HS-27A (cell line): ENCODE measurements at places on chromosomes 5 and 9.

DNA sequence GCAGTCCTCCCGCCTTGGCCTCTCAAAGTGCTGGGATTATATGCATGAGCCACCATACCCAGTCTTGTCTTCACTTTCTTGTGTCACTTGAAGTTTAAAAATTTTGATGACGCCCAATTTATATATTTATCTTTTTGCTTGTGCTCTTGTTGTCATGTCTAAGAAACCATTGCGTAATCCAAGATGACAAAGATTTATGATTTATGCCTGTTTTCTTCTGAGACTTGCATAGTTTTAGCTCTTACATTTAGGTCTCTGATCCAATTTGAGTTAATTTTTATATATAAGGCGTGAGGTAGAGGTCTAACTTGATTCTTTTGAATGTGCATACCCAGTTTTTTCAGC is 18.6 kb downstream of the ANKHD1 start:
- DNase-seq = no peak

DNA sequence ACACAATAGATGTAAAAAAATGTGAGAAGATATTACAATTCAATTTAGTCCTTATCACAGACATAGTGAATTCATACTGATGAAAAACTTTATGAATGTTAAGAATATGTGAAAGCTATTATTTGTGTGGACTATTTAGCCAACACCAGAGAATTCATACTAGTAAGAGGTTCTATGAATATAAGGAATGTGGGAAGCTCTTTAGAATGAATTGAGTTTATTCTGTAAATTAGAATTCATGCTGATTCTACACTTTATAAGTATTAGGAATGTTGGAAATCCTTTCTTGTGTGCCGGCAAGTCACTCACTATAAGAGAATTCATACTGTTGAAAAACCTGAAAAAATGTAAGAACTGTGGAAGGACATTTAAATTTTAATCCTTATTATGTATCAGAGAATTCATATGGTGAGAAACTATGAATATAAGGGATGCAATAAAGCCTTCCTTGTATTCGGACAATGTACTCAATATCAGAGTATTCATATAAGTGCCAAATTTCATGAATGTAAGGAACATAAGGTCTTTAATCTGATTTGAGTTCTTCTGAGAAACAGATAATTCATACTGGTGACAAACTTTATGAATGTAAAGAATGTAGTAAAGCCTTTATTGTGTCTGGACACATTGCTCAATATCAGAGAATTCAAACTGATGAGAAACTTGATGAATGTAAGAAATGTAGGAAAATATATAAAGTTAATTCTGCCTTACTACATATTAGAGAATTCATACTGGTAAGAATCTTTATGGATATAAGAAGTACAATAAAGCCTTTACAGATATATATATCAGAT is 21.6 kb upstream of the PCDHA1 start:
- DNase-seq = no peak

DNA sequence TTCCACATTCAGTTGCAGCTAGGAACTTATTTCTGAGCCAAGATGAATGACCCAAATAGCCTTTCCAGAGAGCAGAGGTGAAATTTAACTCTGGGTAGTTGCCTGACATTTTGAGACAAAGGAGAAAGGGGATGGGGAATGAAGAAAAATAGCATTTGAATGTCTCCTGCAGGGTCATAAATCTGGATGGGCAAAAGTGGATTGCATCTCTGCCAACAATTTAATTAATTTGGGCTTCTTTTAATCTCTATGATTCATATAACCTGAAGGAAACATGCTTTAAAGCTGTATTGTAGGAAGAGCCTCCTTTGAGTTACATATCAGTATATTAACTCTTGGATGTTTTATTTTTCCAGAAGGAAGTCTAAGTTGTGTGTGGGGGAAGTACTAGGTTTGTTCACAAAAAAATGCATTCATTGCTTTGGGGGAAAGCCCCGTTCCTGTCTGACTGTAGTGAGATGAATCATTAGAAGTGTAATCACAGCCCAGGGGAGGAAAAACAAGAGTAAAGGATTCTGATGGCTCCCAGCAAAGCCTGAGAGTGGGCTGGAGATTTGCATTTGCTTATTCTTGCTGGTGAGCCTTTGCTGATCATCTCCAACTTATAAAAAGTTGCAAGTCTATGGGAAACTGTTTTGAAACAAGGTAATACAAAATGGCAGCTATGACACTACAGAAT is 133.0 kb upstream of the IQGAP2 start:
- no peak for DNase-seq

DNA sequence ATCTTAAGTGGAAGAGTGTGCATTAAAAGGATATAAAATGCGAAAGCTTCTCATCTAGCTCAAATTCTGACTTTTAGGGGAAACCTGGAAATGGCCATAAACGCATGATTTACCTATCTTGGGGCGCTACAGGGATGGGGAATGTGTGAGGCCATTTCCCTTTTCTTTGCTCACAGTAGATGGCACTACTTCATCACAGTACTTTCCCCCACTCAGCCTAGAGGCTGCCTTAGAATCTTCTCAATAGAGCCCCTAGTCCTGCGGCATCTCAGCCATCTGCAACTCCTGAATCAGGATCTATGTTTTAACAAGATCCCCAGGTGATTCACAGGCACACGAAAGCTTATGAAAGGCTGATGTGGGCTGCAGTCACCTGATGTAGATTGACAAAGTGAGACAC is 110.8 kb downstream of the LHFPL2 start:
- no peak for DNase-seq

- DNase-seq = no peak
Measured at GRCh38 chr5:72599519-72600370, 92.5 kb upstream of the ZNF366 start.

DNA sequence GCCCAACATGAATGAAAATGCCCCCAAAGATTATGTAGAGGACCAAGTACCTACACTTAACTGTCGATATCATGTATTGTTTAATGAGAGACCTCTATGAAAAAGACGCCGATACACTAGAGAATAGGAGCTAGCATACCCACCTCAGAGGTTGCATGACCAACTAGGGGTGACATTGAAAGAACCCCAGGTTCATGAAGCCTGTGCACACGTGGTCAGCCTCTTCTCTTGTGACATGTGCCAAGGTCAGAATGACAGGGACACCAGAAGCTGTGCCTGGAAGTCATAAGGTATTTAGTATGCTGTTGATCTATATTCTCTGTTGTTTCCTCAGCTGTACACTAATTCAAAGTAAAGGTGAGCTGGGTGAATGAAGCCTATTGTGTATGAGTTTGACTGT is 1594.1 kb downstream of the EFNA5 start:
- DNase-seq = no peak

- DNase-seq = no peak
Measured at GRCh38 chr5:75460942-75461610, 50.4 kb downstream of the CERT1 start.

- no peak for DNase-seq
Measured at GRCh38 chr9:2320114-2320513, 301.5 kb upstream of the VLDLR start.

DNA sequence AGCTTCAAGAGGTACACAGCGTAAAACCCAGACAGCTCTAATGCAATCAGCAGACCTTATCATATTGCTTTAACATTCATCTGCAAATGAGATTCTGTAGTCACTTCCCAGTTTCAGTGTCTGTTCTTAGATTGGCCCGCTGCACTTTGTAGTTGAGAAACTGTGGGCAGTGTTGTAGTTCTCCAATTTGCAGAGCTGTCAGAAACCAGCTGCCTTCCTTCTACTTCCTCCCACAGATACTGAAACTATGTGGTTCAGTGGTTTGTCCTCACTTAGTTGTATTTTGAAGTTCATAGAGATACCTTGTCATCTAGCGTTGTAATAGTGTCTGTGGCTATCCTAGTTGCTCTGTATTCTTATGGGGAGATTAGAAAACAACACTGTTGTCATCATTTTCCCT is 39.6 kb upstream of the TRIM36 start:
- DNase-seq = no peak

DNA sequence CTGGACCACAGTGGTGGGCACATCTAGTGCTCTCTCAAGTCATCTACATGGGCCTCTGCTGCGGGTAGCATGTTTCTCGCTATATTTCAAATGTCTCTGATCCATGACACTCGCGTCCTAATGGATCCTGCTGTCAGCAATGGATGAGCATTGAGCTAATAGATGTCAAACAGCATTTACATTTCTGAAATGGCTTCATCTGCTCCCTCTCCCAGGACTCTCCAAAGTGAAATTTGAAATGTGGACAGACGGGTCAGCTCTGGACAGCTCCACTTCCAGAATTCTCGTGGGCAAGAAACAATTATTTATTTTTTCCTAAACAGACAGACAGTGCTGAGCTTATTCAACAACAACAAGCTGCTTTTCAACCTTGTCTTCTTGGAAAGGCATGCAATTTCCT is 58.1 kb downstream of the FSTL4 start:
- DNase-seq = no peak

GRCh38 chr9:93603011-93603410 is 26.6 kb downstream of the PHF2 start:
- DNase-seq = no peak

- no peak for DNase-seq
Measured at GRCh38 chr9:82745919-82746318, 317.0 kb downstream of the RASEF start.

DNA sequence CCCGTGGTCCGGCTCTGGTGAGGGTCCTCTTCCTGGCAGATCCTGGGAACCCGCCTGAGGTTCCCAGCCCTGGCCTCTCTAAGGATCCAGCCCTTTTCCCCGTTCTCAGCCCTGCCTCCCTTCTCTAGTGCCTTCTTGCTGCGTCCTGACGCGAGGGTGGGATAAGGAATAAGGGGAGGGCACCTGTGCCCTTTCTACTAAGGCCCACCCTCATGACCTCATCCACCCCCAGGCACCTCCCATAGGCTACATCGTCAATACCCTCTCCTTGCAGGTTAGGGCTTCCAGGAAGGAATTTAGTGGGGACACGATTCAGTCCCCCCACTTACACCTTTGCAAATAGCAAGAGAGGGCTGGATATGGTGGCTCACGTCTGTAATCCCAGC is 10.7 kb upstream of the DIPK1B start:
- no peak for DNase-seq

- no peak for DNase-seq
Measured at GRCh38 chr5:167864801-167865200, 426.6 kb upstream of the WWC1 start.

DNA sequence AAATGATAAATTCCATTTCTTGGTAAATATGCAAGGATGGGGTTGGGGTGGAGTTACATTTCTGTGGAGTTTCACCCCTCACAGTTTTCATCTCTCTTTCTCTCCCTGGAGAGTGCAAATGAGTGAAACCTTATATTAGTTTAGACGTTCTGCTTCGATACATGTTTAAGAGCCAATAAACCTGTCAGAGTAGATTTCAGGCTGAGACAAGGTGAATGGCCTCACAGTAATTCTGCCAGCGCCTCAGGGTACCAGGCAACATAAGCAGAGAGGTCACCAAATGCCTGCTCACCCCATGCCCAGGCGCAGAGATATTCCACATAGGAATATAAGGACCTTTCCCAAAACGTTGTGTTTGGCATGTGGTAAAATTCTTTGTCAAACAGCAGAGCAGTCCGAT is 154.9 kb upstream of the VLDLR start:
- no peak for DNase-seq

GRCh38 chr5:139407517-139407916 is 3.6 kb upstream of the SPATA24 start:
- no peak for DNase-seq

DNA sequence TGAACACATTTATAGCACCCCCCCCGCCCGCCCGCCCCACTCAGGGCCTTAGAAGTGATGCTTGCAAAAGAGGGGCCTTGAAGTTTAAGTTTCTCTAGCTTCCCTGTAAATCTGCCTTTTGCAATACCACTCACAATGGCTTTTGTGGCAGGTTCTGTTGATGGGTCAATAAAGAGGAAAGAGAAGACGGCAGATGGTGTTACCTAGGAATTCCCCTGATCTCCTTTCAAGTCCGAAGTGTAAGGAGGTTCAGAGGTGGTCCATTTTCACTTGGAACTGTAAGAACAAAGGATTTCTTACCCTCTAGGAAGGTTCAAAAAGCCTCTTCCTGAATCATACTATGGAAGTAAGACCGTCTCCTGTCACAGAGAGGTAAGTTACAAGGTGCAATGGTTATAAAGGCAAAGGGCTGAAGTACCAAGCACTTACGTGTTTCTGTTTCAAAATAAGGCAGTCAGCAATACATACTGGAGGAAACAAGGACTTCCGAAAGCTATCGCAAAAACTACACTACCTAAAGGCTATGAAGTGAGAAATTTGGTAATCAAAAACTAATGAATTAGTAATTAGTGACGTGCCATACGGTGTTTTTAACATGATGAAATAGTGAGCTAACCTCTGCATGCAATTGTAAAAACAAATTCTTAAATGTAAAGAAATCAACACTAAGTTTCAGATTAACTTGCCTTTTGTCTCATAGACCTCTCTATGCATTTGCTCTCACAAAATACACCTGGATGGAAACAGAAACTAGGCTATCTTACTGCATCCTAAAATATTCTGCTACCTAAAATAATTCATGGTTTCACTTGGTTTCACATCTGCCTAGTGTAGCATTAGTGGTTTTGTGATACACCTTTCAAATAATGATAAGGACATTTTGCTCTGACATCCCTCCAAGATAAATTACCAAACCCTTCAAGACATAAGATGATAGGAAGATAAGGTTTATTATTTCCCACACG is 589.4 kb upstream of the FAM174A start:
- no peak for DNase-seq

GRCh38 chr5:57802131-57802530 is 319.5 kb upstream of the ACTBL2 start:
- DNase-seq = no peak

DNA sequence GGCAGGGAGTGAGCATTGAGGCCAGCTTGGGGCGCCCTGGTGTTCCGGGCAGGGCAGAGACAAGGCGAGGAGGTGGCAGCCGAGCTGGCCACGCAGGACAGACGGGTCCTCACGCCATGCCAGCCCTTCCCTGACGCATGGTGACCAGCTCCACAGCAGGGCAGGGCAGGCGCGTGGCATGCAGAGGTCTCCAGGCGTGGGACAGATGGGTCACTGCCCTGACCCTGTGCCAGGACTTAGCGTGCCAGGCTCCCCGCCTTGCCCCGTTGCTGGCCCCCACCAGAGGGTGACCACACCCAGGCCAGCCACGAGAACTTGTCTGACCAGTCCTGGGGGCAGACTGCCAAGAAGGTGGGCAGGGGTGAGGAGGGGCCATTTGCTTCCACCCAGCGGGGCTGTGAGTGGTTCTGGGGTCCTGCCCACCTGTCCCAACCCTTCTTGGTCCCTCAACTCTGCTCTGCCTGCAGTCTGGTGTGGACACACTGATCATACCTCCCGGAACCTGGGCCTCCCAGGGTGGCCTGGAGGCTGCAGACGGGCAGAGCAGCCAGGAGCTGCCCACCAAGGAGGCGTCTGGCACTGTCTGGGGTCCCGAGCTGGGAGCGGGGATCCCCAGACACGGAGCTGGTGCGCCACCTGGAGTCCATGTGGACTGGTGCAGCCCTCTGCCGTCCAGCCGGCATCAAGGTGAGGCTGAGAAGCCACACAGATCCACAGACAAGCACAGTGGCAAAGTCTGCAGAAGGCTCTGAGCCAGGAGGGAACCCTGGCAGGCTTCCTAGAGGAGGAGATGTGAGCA is at the start of gene RNF224:
TSS of gene RNF224 (plus strand) at position 449 of the 799 bp plus-strand sequence. CDS start 834 bp downstream, outside the sequence.
- DNase-seq = no peak

GRCh38 chr5:18888821-18889220 is 1099.2 kb downstream of the CDH18 start:
- DNase-seq = no peak

- no peak for DNase-seq
Measured at GRCh38 chr5:107294669-107295068, 376.1 kb downstream of the EFNA5 start.
